T-helper 1 cell (primary cell): ENCODE measurements at places on chromosomes 5 and 9.

GRCh38 chr9:15271403-15271802 is 35.6 kb downstream of the TTC39B start:
- no peak for DNase-seq

DNA sequence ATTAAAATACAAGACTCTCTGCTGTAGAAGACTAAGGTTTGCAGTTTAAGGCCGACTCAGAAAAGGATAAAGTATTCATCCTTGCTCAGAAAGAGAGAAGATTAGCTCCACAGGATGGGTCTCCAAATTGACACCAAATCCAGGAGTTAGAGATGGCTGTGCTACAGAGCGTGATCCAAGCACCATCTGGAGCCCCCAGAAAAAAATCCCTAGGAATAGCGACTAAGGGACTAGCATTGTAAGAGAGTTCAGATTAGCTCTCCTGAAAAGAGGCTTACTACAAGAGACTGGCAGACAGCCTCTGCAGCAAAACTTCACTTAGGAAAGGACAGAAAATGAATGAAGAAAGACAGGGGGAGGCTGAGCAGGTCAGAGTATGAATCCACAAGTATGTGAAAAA is 3.7 kb downstream of the SIL1 start:
- no peak for DNase-seq

GRCh38 chr5:143664623-143665022 is 147.3 kb upstream of the HMHB1 start:
- DNase-seq = no peak

DNA sequence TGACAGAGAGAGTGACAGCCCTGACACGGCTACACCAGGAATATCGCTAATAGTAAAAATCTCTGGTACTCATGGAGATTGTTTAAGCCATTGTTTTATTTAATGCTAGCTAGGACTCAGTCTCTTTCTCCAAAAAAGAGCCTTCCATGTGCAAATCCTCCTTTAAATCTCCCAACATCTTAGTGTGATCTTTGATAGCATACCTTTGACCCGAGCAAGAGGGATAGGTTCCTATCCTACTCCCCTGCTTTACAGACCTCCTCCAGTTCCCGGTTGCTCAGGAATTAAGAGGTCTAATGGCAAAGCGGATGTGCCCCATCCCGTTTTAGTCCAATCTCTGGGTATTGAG is 663 bp upstream of the FRMD3 start:
- no peak for DNase-seq

- no peak for DNase-seq
Measured at GRCh38 chr5:115555084-115555633, 10.6 kb upstream of the FEM1C start.
